NCI-H82 (cell line): ENCODE measurements at places on chromosomes 1 and 21.

DNA sequence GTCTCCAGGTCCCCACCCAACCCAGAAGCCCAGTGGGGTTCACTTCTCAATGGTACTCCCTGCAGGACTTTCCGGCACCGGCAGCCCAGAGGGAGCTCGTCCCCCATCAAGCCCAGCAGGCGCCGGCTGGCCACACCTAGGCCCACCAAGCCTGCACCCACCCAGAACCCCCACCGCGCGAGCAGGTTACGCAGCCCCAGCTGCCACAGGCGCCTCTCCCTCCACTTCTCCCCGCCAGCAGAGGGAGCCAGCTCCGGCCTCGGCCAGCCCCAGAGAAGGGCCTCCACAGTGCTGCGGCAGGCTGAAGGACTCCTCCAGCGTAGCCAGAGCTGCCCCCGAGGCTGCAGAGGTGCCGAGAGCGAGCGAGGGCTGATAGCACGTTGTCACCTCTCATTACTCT lies 722.3 kb downstream of the PLA2G4A start:
- no peak for DNase-seq

DNA sequence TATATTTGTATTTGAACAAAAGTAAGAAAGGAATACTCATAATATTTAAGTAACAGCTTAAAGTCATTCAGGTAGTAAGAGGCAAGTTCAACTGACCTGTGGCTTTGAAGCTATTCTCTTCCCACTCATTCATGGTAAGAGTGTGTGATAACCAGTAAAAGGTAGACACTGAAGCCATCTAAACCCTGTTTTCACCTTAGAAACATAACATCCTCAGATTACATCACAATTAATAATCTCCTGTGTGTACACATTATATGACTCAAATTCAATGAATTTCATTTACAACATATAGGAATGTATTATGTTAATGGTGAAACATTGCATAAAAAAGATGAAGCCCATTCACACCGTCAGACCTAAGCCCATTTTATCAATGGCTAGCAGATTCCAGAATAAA lies 364.8 kb upstream of the SNX7 start:
- DNase-seq = no peak

DNA sequence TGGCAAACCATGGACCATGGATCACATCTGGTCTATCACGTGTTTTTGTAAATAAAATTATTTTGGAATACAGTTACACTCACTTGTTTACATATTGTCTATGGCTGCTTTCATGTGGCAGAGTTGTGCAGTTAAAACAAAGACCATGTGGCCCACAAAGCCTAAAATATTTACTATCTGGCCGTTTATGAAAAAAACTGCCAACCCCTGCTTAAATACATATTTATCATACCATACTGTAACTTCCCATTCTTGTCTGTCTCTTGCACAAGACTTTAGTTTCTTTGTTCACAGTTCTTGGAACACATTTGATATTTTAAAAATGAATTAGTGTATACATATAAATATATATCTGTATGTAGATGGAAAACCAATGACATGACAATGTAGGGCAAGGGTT lies 141.5 kb downstream of the PAPPA2 start:
- no peak for DNase-seq

DNA sequence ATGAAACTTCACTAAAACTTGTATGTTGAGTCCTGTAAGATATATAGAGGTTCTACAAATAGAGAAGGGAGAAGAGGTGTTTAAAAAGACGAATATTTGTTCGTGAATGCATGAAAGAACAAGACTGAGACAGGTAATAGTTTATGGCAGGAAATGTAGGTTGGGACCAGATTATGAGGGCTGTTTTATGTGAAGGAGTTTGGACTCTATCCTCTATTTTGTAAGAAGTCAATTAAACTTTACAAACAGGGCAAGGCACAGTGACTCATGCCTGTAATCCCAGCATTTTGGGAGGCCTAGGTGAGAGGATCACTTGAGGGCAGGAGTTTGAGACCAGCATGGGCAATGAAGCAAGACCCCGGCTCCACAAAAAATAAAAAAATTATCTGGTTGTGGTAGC lies 5.7 kb downstream of the SLC35A3 start:
- DNase-seq = no peak

DNA sequence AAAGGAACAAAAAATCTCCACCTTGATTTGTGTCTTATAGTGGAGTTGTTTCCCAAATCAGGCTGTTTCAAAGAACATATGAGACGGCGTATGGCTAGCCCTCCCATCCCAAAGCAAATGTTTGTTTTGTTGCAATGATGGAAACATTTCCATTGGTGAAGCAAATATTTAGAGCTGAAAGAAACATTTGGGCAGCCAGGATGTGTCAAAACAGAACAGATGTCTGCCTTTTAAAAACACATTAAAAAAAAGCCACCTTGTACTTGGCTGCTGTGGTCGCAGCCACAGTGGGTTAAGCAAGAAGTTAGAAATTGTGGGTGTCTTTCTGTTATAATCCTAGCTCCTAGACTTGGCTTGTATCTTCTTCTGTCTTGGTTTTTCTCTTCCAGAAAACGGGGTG lies 116.3 kb downstream of the PEX14 start:
- DNase-seq = no peak

DNA sequence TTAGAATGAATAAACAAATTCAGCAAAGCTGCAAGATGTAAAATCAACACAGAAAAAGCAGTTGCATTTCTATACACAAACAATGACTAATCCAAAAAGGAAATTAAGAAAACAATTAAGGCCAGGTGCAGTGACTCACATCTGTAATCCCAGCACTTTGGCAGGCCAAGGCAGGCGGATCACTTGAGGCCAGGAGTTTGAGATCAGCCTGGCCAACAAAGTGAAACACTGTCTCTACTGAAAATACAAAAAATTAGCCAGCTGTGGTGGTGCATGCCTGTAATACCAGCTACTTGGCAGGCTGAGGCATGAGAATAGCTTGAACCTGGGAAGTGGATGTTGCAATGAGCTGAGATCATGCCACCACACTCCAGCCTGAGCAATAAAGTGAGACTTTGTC lies 22.3 kb downstream of the THEM4 start:
- no peak for DNase-seq

GRCh38 chr1:119326251-119326650 lies 42.3 kb upstream of the HAO2 start:
- DNase-seq = no peak

- DNase-seq = peak; percentile 36
Measured at GRCh38 chr1:234987415-234988154, 141.1 kb downstream of the TOMM20 start.

- DNase-seq = no peak
Measured at GRCh38 chr21:30207252-30207579, 8.7 kb downstream of the CLDN8 start.

DNA sequence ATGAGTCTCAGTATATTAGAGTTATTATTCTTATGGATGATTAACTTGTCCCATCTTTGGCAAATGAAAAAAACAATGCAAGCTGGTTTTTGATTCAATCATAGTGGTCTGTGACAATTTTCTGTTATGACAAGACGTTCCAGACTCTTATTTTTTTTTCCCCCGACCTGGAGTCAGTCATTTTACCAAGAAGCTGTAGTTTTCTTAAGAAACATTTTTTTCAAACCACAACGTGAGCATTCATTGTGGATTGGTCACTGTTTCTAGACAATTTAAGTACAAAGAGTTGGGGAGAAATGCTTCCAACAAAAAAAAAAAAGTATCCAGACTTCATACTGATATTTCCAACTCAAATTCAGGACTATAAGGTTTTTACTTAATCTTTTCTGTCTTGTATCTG lies 8.0 kb upstream of the ANGPTL3 start:
- no peak for DNase-seq

DNA sequence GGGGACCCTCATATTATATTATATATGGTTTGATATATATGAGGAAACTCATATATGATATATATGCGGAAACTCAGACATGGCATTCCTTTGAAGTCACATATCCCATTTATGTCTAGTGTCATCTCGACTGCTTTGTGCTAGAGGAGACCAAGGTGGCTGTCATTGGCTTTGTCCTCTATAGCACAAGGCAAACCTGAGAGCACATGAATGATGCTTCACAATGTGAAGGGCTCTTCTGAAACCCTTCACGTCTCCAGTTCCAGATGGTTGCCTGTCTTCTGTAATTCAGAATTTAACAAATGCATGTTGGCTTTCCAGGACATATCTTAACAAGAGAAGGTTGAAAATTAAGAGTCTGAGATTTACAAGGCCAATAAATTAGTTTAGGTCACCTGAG lies 303.6 kb downstream of the BARHL2 start:
- no peak for DNase-seq

DNA sequence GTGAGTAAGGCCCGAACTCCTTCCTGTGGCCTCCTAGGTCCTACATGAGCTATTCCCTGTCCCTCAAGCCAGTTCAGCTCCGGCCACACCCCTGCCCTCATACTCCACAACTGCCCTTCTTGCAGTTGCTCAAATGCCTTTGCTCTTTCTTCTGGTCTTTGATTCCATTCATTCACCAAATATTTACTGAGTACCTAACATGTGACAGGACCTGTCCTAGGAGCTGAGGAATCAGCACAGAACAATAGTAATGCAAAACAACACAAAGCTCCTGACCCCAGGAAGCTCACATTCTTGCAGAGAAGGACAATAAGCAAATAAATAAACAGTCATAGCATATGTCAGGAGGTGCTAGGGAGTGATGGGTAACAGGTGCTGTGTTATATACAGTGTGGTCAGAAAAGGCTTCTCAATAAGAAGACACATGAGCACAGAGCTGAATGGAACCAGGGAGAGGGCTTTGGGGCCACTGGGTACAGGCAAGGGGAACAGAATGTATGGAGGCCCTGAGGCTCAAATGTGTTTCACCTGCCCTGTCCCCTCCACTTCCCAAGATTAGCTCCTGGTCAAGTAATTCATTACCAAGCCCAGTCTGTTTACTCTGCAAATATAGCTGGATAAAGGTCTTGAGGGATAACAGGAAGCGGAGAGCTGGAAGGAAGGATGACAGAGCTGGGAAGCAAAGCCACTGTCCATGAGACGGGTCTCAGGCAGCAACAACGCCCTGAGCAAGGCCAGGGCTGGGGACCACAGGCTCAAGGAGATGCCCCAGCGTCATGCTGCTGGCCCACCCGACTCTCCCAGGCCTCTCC lies 145.1 kb downstream of the CSMD2 start:
- no peak for DNase-seq

- no peak for DNase-seq
Measured at GRCh38 chr1:110535985-110536384, 17.0 kb upstream of the KCNA10 start.

- peak; percentile 64 for DNase-seq
Measured at GRCh38 chr1:87150143-87150542, 178.5 kb upstream of the LMO4 start.

DNA sequence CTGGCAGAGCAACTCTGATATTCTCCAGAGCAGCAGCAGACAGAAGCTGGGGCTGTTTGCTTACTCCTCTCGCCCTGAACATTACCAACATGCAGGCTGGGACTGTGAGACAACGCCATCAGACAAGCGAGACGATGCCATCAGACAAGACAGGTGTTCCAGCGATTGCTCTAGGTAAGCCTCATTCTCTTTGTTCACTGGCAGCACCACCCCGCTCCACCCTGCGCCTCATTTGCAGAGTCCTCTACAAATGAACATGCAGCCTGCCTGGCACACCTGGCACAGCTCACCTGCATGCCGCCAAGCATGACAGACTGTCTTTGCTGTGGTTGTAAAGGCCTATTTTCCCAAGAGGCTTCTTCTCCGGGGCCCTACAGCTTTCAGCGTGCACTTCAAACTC lies 346.2 kb downstream of the SMYD3 start:
- DNase-seq = no peak

DNA sequence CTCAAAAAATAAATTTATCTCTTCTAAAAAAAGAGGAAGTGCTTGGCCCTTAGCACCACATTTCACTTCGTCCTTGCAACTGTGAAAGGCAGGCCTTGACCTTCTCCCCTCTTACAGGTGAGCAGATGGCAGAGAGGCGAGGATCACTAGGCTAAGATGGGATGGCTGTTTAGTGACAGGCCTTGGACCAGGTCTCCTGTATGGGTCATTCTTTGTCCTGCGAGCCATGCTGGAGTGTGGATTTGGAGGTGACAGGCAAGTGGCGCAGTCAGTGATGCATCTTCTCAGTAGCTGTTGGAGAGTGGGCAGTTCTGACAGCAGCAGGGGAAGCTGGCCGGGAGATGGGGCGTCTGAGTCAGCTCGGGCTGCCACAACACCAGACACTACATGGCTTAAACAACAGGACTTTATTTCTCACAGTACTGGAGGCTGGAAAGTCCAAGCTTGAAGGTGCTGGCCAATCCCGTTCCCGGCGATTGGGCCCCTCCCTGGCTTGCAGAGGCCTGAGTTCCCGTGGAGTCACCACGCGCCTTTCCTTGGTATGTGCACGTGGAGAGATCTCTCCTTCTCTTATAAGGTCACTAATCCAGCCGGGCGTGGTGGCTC lies 16.5 kb downstream of the SLC27A3 start:
- DNase-seq = no peak
